ENCODE measurements at places on chromosomes 6 and 20.

DNA sequence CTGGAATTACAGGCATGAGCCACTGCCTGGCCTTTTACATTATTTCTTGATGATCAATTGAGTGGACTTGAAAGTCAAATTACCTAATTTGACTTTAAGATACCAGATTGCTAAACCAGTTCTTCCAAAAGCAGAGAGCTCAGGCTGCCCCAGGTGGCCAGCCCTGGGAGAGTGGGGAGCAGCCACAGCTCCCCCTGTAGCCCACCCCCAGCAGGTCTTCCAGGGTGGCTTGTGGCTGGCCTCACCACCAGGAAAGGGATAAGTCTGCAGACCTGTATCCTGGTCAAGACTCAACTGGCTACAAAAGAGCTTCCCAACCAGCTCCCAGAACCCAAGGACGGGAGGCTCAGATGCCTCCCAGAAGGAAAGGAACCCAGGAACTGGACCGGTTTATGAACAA, 23.8 kb upstream of the AKAP12 start:
- no peak for DNase-seq

GRCh38 chr20:57224641-57225138, 41.8 kb downstream of the BMP7 start:
- no peak for DNase-seq

- DNase-seq, result no peak
Measured at GRCh38 chr6:94124333-94124732, 705.0 kb upstream of the EPHA7 start.

GRCh38 chr20:48846516-48847492, 19.0 kb upstream of the PREX1 start:
- no peak for DNase-seq
